Sigmoid colon (tissue), 7 donors: ENCODE measurements at places on chromosomes 6 and 20.

DNA sequence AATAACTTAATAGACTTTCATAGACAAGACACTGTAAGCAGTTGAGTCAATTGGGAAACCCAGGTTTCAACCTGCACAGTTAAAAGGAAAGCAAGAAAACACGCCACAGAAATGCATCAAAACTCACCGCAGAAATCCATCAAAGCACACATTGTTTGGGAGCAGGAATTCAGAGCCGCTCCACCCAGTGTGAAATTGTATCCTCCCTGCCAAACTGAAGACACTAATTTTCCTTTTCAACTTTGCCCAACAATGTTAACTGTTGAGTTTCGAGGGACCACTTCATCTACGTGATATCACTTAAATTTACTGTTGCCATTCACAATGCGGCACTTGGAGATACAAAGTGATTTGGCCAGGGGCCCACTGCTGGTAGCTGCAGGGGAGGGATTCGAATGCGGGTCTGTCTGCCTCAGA lies 92.7 kb downstream of the DACT2 start:
- DNase-seq = no peak

DNA sequence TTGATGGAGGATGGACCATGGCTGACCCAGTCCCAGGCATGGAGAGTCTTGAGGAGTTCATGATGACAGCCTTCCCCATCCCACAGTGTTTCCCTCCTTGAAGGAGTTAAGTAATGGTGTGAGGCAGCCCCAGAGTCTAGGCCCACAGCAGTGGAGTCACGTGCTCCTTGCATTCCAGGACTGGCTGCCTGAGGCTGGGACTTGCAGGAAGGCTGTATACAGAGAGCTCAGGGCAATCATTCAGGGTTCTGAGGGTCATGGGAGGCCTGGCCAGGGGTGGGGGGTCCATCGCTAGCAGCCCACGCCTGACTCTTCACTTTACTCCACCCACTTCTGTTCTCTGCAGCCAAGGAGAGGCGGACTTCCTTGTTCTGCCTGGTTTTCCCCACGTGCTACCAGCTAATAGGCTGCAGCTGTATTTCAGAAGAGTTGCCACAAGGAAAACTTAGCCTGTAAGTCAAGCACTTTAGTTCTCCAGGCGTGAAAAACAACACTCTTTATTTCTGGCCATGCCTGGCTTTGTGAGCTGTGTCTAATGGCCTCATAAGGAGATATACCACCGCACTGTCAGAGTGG lies 272.5 kb downstream of the DHX35 start:
- no peak for DNase-seq

GRCh38 chr6:298233-299103 lies 6.2 kb downstream of the DUSP22 start:
- DNase-seq = no peak

- no peak for DNase-seq
Measured at GRCh38 chr6:160111806-160112205, 9.8 kb upstream of the SLC22A1 start.

- no peak for DNase-seq
Measured at GRCh38 chr20:35695245-35695749, 3.9 kb downstream of the NFS1 start.

DNA sequence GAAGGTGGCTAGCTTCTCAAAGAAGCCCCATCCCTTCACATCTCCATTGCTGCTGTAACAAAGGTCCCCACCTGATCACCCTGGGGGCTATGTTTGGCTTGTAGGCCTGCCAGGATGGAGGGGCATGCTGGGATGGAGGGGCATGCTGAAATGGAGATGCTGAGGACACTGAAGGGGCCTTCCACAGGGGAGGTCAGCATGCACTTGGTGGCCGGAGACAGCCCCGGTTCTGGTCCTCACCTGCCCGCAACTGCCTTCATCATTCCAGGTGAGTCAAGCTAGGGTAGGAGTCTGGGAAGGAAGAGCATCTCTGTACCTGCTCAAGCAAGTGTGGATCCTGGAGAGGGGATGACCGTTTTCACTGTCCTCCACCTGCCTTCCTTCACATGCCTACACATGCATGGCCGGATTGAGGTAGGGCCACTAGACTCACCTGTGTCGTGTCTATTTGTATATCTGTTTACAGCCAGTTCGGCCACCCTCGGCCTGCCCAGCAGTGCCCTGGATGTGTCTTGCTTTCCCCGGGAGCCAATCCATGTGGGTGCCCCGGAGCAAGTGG lies 6.0 kb downstream of the L3MBTL1 start:
- DNase-seq = no peak

GRCh38 chr6:159720708-159721107 lies 6.6 kb upstream of the WTAP start:
- DNase-seq = no peak
